ENCODE measurements at places on chromosomes 3 and 15.

DNA sequence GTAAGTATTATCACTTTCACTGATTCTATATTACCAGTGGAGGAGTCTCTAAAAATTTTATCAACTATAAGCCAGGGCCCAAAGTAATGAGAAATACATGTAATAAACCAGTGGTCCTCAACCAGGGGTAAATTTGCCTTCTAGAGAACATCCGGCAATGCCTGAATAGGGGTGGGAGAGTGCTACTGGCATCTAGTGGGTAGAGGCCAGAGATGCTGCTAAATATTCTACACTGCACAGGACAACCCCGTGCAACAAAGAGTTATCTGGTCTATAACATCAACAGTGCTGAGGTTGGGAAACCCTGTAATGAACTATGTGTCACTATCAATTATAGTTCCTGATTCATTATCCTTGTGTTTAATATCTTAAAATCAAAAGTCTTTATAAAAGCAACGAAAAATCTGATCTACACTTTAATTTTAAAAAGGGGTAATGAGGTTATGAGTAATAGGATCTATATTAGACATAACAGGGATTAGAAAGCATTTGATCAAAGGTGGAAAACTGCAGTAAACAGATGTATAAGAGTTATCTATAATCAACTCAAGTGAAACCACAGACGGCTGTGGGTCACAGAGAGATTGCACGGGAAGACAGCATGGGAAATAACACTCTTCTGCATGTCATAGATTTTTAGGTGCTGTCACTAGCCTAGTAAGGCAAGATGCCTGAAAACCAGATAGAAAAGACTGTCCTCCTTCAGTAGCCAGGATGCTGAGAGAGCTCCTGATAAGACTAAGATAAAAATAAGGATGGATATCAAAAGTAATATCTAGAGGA, 2.0 kb downstream of the LYSMD2 start:
- DNase-seq, result no peak

DNA sequence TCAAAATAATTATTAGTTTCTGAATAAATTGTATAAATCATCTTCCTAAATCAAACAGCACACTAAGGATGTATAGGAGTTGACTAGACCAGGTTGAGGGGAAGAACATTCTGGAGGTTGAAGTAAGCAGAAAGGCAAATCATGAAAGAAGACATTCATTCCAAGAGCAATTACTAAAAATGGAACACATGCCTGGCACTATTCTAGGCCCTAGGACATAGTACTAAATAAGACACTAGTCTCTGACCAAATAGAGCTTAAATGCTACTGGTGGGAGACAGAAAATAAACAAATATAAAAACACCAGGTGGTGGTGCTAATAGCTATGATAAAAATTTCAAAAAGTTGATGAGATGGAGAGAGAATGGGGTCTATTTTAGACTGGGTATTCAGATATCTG, 190.1 kb downstream of the TBC1D5 start:
- no peak for DNase-seq

DNA sequence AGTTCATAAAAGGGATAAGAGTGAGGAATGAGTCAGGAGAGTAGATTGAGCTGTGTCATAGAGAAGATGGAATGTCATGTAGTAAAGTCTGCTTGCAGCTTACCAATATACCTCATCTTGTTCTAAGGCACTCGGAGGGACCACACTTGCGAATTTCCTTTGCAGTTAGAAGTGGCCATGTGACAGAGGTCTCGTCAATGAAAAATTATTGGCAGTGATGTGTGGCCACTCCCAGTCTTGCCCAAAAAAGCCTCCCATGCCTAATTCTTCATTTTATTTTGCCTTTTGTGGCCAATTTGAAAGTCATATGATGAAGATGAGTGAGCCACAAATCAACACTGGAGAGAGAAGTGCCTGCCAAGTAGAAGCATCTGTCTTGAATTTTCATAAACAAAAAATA, 465.6 kb upstream of the ZNF385D start:
- no peak for DNase-seq

DNA sequence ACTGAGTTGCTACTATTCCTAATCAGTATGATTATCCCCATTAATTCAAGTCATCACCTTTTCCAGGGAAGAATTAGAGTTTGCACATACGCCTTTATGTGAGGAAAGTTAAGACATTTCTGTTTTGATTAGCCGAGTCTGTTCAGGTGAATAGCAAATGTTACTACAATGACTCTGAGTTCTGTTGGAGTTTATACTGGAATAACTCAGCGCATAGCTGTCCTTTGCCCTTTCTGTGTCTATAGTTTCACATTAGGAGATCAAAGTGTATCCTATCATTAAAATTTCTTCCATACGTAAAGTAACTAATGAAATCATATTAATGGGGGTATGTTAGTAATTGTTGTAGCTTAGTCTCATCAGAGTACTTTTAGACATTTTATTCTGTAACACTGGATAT, 4.9 kb downstream of the RAB8B start:
- DNase-seq, result no peak

DNA sequence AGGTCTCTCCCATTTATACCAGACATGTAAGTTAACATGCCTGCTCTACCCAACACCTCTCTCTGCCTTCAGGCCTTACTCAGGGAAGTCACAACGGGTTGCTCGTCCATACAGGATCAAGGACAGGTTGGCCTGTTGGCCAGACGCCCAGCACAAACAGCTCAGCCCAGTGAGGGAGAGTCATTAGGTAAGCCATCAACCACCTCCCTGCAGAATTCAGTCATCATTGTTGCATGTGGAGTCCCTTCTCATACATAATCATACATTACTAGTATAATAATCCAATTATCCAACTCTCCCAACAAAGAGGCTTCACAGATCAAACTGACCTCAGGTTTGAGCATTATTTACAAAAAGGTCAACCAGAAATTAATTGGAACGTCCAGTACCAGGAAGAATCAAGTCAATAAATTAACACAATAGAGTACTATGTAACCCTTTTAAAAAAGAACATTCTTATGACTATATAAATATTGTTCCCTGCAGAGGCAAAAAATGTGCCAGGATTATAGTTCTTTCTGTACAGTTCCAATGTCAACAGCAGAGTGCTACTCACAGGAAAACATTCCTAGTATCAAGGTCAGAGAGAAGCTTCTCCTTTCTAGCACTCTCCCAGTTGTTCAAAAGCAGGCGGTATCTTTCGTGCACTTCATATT, 33.2 kb downstream of the HOMER2 start:
- DNase-seq, result no peak
